Activated gamma-delta T cell treated with Interleukin-2 at 50 U/mL for 16 hours (primary cell): ENCODE measurements at places on chromosomes 7 and 10.

- DNase-seq, result no peak
Observed at GRCh38 chr10:107914450-107915214, 750.1 kb upstream of the SORCS1 start.

GRCh38 chr7:71511361-71511807, 379.4 kb downstream of the GALNT17 start:
- no peak for DNase-seq

- DNase-seq, result no peak
Observed at GRCh38 chr10:71575934-71576801, 143.4 kb downstream of the C10orf105 start.

GRCh38 chr10:74643596-74643975, 182.8 kb upstream of the KAT6B start:
- no peak for DNase-seq

- no peak for DNase-seq
Observed at GRCh38 chr7:94486216-94486615, 23.4 kb upstream of the CASD1 start.

DNA sequence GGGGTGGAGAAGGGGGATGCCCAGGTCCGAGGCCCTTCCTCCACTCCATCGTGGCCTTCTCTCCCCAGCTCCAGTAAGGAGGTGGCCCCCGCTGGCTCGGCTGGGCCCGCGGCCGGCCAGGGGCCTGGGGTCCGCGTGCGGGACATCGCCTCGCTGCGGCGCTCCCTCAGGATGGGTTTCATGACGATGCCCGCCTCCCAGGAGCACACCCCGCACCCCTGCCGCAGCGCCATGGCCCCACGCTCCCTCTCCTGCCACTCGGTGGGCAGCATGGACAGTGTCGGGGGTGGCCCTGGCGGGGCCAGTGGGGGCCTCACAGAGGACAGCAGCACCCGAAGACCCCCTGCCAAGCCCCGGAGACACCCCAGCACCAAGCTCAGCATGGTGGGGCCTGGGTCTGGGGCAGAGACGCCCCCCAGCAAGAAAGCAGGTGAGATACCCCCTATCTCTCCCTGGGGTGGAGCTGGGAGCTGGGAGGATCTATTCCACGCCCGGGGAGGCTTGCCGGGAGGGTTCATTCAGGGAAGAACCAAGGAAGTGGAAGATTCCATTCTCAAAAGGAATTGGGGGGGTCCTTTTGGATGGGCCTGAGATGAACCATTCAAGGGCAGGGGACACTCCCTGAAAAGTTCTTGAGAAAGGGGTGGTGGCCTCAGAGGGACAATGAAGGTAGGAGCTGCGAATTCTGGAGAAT, 3.2 kb downstream of the NYAP1 start:
- DNase-seq, result no peak

DNA sequence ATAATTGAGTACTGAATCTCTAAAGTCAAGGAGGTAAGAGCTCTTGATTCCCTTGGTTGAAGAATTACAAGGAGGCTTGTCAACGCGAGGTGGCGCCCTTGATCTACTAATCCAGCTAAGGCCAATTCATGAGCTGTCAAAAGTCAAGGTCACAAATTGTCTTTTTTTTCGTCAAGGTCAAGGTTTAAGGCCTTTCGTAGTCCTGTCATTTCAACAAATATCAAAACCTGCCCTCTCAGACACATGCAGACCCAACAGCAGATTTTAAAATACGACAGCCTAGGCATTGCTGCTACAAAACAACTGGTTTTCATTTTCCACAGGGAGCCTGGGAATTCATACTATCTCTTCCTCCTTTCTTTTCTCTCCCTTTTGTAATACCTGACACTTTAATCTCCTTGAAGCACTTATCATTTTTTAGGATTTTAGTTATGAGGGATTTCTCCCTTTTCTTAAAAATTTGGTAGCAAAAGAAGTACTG, 3.6 kb downstream of the HOXA13 start:
- DNase-seq, result peak; percentile 86

- DNase-seq, result no peak
Observed at GRCh38 chr7:21361413-21362125, 66.3 kb upstream of the SP4 start.

DNA sequence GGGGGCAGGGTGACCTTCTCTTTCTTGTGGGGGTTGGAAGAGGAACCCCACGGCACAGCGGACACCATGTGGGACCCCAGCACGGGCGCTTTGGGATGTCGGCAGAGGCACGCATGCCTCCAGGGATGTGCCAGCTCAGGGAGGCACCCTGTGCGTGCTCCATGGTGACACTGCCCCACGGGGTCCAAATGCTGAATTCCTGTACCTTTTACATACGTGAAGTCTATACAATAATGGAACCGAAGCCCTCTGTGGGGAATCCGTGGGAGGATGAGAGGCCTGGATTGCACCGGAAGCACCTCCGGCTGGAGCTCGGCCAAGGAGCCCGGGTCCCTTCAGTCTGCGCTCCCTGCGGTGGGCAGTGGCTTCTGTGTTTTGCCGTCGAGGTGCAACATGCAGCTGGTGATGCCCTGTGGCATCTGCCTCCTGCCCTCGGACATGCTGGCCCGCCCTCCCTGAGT, 524.3 kb downstream of the DNAJB6 start:
- DNase-seq, result no peak

- no peak for DNase-seq
Observed at GRCh38 chr10:68333058-68333395, 299 bp upstream of the PBLD start.

DNA sequence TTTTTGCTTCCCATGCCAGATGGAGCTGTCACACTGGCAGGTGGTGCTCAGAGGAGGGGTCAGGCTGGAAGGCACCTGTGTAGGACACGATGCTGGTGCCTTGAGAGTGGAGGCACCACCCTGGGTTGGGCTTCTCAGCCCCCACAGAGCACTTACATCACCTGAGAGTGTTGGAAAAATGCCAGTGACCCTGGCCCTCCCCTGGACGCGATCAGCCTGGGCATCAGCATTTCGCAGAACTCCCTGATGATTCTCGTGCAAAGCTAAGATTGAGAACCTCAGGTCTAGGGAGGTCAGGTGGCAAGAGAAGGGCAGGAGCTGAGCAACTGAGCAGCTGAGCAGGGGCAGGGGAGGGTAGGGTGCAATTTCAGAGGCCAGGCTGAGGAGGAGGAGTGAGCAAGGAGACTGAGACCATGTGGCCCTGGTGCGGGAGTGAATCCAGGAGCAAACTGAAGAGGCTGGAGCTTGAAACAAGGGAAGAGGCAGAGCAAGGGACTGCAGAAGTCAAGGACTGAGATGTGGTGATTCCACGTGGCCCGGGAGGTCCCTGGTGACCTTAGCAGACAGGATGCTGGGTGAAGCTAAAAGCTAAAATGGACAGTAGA, 24.7 kb upstream of the GRID1 start:
- no peak for DNase-seq

DNA sequence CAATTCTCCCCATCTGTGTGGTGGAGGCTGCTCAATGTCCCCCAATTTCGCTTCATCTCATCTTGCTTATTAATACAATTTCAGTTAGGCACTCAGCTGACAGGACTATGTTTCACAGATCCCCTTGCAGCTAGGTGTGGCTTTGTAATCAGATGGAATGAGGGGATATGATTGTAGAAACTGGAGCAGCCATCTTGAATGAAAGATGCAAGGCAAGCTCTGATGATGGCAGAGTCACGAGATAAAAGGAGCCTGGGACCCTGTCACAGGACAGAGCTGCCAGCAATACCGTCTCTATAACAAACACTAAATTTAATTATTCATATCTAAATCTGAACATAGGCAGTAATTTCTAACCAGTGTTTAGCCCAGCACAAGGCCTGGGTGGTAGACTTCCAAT, 991 bp upstream of the DLD start:
- DNase-seq, result no peak

GRCh38 chr7:2605608-2606538, 25.9 kb upstream of the TTYH3 start:
- no peak for DNase-seq

DNA sequence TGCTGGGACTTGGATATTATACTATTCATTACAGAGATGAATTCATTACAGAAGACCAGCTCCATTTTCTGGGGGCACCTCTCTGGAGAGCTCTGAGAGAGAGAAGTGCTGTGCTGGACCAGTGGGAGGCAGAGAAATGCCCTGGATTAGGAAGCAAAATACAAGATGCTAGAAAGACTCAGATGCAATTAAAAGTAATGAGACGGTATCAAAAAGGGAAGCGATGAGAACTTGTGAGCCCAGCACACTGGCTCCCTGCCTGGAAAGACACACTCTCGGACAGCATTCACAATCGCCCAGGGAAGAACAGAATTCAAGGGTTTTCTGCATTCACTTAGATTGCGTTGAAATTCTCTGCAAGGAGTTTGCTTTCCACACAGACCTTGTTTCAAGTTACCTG, 3.5 kb upstream of the FRAT2 start:
- DNase-seq, result no peak

DNA sequence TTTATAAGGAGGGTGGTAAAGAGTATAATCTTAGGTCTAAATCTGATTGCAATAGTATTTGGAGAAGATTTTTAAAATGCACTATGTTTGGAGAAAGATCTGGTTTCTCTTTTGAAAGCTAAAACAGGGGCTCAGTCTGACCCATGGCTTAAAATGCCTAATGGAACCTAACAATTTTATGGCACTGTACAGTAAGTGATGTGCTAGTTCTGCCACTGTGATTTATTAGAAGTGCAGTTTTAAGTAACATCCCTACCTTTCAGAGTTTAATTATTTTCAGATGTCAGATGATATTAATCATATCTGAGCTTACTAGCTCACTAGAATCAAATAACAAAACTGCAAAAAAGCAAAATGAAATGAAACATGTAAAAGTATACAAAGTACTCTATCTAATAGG, 514.7 kb upstream of the KCND2 start:
- no peak for DNase-seq

- DNase-seq, result no peak
Observed at GRCh38 chr7:95246831-95247370, 77.4 kb downstream of the PON1 start.

GRCh38 chr10:49474901-49475300, 64.0 kb downstream of the ERCC6 start:
- no peak for DNase-seq

DNA sequence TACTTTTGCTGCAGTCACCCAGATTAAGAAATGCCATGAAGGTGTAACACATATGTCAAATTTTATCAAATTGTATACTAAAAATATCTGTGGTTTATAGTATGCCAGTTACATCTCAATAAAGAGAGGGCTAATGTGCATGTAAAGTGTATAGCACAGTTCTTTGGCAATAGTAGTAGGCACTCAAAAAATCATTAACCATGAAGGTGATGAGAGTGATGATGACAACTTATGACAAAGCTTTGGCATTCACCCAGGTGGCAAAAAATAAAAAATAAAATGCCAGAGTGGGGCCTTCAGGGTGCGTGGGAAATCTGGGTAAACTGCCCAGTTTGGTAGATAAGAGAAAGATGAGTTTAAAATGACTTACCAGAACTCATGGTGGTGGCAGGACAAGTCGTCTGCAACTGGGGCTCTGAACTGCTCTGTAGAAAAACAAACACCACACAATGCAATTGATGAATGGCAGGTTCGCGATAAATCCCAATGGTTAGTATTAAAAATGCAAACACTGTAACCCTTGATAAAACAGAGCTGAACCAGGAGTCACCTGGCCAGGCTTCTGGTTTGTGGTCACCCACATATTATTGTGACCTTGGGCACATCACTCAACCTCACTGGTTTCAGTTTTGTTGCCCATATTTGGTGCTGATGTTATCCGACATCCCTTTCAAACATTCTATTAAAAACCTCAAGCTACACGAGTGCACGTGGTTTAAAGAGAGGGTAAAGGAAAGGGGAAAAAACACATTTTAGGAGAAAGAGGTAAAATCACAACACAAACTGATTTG, 120.2 kb downstream of the SORBS1 start:
- DNase-seq, result no peak

- no peak for DNase-seq
Observed at GRCh38 chr10:104113376-104113956, 8.5 kb upstream of the SFR1 start.

DNA sequence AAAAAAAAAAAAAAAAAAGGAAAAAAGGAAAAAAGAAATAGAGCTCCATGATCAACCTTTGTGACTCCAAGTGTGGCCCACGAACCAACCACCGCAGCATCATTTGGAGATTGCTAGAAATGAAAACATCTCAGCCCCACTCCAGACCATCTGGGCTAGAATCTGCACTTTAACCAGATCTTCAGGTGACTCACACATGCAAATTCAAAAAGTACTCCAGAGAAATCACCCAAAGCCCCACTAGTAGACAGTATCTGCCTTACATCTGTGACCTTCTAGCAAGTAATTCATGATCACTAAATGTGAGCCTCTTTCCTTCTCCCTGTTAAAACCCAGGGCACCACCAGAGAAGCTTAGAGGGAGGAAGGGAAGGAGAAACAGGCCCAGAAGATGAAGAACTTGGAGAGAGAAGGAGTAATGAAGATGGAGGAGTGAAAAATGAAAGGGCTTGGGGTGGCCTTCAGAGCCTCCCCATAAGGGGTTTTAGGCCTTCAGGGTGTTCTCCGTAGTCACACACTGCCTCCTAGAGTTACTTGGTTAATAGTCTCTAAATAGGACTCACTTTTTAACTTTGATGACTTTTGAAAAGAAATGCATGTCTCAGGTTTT, 94.0 kb downstream of the SLC37A3 start:
- peak; percentile 32 for DNase-seq

GRCh38 chr10:103125323-103126267, 67.5 kb downstream of the NT5C2 start:
- no peak for DNase-seq
